ENCODE measurements at places on chromosomes 4 and X.

GRCh38 chr4:63493265-63493664 is 916.0 kb downstream of the TECRL start:
- DNase-seq = no peak

- DNase-seq = peak; percentile 14
Observed at GRCh38 chrX:12567857-12568256, 223.4 kb upstream of the PRPS2 start.

- DNase-seq = no peak
Observed at GRCh38 chrX:13952581-13952980, 77.1 kb downstream of the GEMIN8 start.

DNA sequence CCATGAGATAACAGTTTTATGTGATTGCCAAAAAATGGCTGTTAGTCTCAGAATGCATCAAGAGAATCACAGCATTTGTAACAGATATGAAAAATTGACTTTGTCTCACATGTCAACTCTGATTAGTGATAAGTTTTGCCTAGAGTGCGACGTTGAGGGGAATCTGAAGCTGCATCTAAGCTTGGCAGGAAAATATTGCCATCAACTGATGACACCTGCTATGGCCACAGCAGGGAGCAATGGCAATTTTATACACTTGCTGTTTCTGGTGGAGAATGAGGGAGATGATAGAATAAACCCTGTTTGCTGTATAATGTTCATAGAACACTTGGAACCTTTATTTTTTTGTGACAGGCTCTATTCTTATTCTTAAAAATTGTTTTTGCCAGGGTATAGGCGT is 205.4 kb upstream of the GNPDA2 start:
- DNase-seq = no peak

DNA sequence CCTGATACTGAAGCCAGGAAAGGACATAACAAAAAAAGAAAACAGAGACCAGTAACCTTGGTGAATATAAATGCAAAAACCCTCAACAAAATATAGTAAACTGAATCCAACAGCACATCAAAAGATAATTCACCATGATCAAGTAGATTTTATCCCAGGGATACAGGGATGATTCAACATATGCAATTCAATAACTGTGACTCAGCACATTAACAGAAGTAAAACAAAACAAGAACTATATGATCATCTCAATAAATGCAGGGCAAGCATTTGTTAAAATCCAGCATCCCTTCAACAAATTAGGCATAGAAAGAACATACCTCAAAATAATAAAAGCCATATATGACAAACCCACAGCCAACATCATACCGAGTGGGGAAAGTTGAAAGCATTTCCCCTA is 112.0 kb downstream of the HHIP start:
- no peak for DNase-seq
